ENCODE measurements at places on chromosomes 2 and 18. TPM values are rescaled to one million over a fixed set of nuclear protein-coding genes. Genes with fewer than 3 reads are reported as not detected.

GRCh38 chr2:9095690-9096089 lies 92.2 kb upstream of the MBOAT2 start:
- peak; percentile 48 for ATAC-seq

DNA sequence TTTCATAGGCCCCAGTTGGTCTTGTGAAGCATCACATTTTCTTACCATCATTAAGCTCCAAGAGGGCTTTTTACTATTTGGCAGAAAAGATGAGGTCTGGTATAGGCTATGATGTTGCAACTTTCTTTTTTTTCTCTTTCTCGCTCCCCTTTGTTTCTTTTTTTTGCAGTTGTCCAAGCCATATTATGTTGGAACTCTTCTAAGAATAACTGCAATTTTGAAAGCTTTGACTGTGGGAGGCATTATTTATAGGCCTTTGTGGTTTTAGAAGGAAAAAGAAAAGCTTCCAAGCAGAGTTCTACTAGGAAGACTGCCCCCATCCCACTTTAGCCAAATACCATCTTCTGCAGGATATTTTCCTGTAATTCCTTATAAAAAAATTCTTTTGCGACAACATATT lies 571.6 kb downstream of the ARHGAP15 start:
- no peak for ATAC-seq

DNA sequence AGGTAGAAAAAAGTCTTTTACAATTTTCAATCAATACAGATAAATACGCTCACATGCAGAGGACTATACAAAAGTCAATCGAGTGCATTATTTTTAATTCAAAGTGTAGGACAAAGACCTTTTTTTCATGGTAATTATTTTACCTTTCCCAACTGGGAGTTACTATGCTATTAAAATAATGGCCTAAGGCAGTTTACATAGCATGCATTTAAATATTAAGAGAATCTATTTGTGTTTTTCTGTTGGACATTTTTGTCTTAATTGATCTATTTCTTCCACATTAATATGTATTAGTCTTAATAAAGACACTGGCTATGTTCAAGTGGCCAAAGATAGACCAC lies 130.2 kb upstream of the MAP3K20 start:
- ATAC-seq, result no peak

GRCh38 chr2:37919631-37920032 lies 5.5 kb upstream of the RMDN2 start:
- no peak for ATAC-seq

DNA sequence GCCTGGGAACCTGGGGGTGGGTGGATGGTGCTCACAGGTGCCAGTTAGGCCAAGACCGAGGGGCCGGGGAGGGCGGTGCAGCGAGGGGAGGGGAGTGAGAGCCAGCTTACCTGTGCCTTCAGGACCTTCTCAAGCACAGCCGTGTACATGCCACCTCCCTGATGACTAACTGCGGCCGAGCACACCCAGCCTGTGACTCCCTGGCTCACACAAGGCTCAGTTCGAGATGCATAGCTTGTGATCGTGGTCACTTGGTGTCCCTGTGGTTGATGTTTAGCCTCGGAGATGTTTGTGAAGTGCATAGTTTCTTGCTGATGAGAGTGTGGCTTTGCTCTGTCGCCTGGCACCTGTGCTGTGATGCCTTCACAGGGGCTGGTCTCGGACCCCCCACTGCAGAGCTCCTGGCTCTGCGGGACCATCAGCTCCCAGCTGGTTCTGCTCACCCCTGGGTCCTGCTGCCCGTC lies 84.5 kb upstream of the ODC1 start:
- ATAC-seq, result peak; percentile 87

- ATAC-seq, result no peak
These were observed 3.4 kb upstream of the HSBP1L1 start for GRCh38 chr18:79960921-79961526.

DNA sequence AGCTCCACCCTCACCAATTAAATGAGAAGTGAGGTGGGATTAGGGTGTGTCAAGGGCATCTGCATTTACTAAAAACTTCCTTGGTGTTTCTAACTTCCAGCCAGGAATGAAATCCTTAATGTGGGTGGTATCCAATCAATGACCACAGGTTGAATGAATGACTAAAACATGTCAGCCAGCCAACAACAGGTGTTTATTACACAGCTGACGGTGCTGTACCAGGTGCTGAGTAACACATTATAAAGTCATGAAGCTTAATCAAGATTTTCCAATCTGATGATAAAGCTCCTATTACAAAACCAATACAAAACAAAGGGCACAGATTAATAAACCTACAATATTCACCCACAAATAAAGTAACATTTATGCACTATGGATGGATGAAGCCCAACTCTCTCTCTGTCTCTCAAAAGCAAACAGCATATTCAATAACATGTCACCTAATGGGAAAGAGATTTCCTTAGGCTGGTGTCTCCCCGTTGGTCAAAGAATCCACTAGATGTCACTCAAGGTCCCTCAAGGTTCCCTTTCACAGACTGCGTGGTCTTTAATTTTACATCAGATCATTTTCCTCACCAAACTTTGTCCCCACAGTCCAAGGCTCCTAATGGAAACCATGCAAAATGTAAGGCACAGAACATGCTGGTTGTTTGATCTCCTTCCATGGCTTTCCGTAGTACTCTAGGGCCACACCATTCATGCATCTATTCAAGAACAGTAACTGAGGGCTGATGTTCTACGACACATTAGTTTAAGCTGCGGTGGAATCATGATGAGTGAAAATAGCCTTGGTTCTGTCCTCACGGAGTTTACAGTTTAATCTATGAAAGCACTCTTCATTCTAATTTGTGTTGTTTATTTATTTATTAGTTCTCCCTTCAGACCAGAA lies 6.4 kb upstream of the PTPN4 start:
- ATAC-seq, result peak; percentile 95

- ATAC-seq, result no peak
These were observed 224.3 kb downstream of the KLHL29 start for GRCh38 chr2:23609254-23609653.

DNA sequence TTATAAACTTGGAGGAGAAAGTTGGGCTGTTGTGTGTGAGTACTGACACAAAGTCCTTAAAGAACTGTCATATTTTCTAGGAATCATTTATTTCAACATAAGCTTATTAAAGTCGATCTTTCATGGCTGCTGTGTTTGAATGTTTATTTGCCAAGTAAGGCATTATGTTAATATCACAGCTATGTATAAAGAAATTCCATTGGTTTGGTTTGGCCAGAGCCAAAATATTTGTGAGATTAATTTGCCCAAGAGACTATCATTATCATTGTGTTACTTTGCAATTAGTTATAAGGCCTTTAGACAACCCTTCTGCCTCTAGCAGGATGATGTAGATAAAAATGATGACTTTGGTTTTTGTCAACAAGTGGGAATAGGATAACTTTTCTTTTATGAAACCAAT lies 240.6 kb upstream of the NT5C1B start:
- ATAC-seq, result no peak

- no peak for ATAC-seq
These were observed 300.6 kb upstream of the SALL3 start for GRCh38 chr18:78679031-78679430.

DNA sequence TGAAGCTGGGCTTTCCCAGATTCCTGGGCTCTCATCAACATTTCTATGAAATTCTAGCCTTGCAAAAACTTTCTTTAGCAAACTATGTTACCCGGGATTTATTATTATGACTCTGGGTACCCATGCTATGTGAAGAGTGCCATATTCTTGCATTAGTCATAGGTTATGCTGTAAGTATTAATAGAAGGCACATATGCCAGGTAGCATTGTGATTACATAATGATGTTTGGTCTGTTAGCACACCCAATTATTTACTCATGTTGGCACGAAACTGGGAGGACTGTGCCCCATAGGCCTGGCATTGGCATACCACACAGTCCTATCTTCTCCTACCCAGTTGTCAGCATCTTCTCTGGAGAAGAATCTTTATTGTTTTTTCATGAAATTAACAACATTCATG lies 171.0 kb downstream of the SLC4A3 start:
- no peak for ATAC-seq

GRCh38 chr18:8162802-8163201 lies 446.4 kb upstream of the RAB12 start:
- ATAC-seq, result no peak

DNA sequence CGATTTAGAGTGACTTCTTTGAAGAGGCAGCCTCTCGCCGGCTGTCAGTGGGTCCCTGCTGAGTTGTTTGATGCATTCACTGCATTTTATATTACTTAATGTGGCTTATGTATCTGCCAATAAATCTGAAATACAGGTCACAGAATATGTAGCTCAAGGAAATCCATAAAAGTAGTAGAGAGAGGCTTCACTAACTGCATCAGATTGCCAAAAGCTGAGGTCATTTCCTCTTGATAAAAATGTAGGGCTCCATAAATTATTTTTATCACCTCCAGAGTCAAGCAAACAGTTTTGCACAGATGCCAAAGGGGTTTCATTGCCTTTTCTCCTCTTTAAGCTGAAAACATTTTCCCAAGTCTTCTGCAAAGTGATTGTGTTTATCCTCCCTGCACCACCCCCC lies 36.5 kb upstream of the CCDC93 start:
- ATAC-seq, result peak; percentile 16

DNA sequence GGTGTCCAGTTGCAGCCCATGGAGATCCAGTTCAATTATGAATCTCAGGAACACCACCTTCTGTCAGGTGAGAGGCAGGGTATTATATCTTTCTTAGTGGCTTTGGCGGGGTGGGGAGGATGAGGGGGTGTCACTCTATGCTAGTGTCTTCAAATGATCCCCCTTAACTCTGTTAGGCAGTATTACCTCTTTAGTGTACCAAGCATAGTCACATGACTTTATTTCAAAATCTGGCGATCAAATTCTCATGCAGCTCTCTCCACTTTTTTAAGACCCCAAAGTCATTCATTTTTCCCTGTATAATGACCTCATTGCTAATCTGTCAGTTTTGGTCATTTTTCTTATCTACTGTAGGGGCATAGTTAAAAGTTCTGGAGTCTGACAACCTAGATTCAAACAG lies 1.1 kb upstream of the ZSCAN30 start:
- no peak for ATAC-seq

GRCh38 chr2:132253496-132254305 lies 91.9 kb upstream of the ANKRD30BL start:
- no peak for ATAC-seq

- ATAC-seq, result no peak
These were observed 75.6 kb upstream of the APCDD1 start for GRCh38 chr18:10378688-10379420.

- ATAC-seq, result no peak
These were observed 123.3 kb downstream of the PRKCE start for GRCh38 chr2:45774688-45775244.

GRCh38 chr2:123513351-123513750 lies 511.7 kb upstream of the CNTNAP5 start:
- peak; percentile 99 for ATAC-seq

DNA sequence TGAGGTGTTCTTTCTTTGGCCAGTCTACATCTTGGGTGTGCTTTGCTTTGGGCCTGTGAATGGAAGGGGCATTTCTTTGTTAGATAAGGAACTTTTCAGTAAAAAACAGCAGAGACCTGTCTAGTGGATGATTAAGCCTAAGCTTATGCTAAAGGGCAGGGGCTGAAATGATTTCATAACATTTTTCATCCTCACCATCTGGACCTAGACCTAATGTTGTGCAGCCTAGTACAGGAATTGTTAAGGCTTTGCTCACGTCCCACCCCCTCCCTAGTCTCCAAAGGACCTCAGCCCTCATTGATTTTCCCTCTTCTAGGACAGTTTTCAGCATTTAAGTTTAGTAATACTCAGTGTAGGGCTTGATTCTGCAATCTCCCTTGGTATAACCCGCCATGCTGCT lies 111.8 kb downstream of the PRKCE start:
- ATAC-seq, result no peak

DNA sequence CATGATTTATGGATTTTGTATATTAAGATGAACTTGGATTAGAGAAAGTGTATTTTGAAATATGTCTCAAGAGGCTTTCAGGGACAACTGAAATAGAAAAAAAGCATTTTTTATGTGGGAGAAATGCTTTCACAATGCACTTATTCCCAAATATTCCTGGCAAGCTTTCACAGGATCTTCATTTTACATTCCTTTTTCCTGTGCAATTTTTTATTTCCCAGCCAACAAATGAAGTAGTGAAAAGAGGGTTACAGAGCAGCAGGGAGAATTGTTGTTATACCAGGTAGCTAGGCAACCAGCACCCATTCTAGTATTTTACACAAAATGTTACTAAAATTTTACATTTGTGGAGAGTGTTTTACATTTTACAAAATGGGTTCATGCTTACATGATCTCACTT lies 167.0 kb upstream of the RPRM start:
- peak; percentile 52 for ATAC-seq

GRCh38 chr2:165113414-165113813 lies 90.4 kb downstream of the SCN3A start:
- ATAC-seq, result no peak

GRCh38 chr2:2868085-2868484 lies 509.5 kb downstream of the EIPR1 start:
- peak; percentile 68 for ATAC-seq

- ATAC-seq, result no peak
These were observed 15.2 kb downstream of the SP100 start for GRCh38 chr2:230430957-230431910.

GRCh38 chr2:169462896-169463695 lies 16.2 kb upstream of the BBS5 start:
- no peak for ATAC-seq

GRCh38 chr2:182705761-182706160 lies 10.3 kb upstream of the DNAJC10 start:
- no peak for ATAC-seq

GRCh38 chr2:197268786-197269584 lies 41.6 kb downstream of the ANKRD44 start:
- peak; percentile 77 for ATAC-seq

DNA sequence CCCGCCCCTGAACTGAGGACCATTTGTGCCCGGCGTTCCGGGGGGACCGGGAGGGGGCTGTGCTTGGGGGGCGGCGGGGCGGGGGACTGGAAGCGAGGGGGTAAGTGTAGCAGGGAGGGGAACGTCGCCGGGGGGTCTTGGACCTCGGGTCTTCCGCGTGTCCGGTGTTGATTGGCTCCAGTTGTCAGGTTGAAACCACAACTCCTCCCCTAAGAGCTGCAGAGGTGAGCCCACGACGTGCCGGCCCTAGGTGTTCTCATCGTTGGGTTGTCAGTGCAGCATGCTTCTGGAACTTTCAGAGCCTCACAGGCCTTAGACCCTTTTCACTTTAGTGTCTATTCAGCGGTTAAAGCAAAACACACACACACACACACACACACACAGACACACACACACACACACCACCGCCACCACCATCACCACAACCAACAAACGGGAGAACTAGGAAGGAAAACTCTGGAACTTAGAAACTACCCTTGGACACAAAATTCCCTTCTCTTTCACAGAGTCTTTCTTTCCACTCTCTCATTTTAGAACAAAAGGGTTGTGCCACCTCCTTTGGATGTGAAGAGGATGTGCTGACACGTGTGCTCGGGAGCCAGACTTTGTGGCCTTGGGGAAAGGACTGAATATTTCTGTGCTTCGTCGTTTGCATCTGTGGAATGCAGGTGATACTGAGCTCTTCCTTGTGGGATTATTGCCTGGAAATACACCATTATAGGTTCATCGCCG lies 6.7 kb upstream of the DLX2 start:
- no peak for ATAC-seq

GRCh38 chr18:62324181-62324828 lies 805 bp upstream of the TNFRSF11A start:
- ATAC-seq, result no peak

- no peak for ATAC-seq
These were observed 5.0 kb downstream of the NAPG start for GRCh38 chr18:10530852-10531251.

The NPAS2 gene
- 3.8 TPM for total RNA-seq

The FOXD4L1 gene
- total RNA-seq, result 0.16 TPM

The ANKRD36B gene
- total RNA-seq, result 46.9 TPM

The CYRIA gene
- 12.1 TPM for total RNA-seq

The GYPC gene
- 24.0 TPM for total RNA-seq

The TTC31 gene
- total RNA-seq, result 6.3 TPM

The MYL1 gene
- total RNA-seq, result not detected

The REEP1 gene
- total RNA-seq, result 53.1 TPM

The TGFA gene
- total RNA-seq, result 1.4 TPM

The NDC80 gene
- total RNA-seq, result 1.5 TPM

Measured in motor neuron (in vitro differentiated cells).